PC-9 (cell line): ENCODE measurements at places on chromosomes 11 and 22.

- DNase-seq: no peak
Observed at GRCh38 chr11:80239217-80239616, 798.4 kb upstream of the TENM4 start.

- no peak for DNase-seq
Observed at GRCh38 chr11:3121931-3122774, 43.0 kb downstream of the OSBPL5 start.

- DNase-seq: peak; percentile 84
Observed at GRCh38 chr22:50030297-50031188, 18.0 kb upstream of the IL17REL start.

- no peak for DNase-seq
Observed at GRCh38 chr11:42620796-42621195, 691.0 kb upstream of the API5 start.

DNA sequence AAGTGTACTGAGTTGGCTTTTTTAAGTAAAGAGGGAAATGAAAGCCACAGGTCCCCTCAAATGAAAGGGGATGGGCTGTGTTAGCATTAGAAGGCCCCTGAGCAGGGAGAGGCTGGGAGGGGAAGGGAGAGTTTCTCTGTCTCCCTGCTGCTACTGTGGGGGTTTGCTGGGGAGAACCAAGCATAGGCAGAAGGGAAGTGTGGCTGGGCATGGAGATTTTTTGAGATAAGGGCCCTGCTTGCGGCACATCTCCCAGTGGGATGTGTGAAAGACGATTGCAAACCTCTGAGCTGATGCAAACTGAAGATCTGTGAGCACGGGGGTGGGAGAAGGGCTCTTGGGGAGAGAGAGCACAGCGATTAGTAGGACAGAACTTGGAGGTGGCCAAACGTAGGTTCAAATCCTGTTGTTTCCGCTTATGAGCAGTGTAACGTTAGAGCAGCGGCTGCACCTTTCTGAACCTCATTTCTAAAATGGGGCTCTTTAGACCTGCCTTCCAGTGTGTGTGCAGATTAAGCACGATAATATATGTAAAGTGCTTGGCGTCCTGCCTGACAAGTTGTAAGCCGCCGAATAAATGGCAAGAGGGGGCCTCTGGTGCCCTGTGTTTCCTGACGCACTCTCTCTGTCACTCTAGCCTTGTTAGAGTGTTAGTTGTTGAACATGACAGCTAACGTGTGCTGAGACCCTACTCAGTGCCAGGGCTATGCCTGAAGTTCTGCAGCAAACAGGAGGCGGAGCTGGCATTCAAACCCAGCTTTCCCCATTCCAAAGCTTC lies 122.3 kb downstream of the GRIK4 start:
- no peak for DNase-seq

GRCh38 chr22:40056559-40056958 lies 61.8 kb downstream of the FAM83F start:
- no peak for DNase-seq

- no peak for DNase-seq
Observed at GRCh38 chr11:6757373-6757967, 14.3 kb downstream of the OR2AG2 start.

- peak; percentile 87 for DNase-seq
Observed at GRCh38 chr22:27668828-27669797, 132.4 kb downstream of the MN1 start.

DNA sequence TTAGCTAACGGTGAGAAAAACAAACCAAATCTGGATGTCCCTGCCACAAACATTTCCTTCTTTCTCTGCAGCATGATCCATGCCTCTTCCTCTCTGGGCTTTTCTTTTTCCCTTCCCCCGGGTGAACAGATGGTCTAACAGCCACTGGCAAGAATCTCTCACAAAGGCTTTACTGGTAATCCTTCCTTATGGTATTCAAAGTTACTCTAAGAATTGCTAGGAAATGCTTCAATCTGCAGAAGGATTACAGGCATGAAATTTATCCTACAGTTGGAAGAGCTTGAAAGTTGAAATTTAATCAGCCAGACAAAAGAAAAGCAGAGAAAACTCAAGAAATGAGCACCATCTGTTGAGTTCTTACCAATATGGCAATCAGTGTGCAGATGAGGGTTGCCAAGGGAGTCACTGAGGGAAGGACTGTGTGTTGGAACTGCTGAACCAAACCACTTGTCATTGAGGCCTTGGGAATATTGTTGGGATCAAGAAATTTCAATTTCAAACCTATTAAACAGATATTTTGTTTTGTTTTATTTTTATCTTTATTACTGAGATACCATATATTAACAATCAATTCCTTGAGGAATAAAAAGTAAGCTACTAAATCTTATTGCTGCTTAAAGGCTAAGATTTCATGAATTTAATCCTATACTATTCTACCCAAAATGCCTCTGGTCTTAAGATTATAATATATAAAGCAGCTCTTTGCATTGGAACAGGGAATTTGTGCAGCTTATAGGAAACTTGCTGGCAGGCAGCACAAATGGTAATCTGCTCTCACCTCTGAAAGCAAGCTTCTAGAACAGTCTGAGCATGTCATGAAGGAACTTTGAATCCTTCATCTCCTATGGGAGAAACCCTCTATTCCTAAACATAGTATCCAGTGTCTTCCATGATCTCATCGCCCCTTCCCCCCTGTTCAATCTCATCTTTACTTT lies 29.7 kb upstream of the NDUFC2 start:
- no peak for DNase-seq

DNA sequence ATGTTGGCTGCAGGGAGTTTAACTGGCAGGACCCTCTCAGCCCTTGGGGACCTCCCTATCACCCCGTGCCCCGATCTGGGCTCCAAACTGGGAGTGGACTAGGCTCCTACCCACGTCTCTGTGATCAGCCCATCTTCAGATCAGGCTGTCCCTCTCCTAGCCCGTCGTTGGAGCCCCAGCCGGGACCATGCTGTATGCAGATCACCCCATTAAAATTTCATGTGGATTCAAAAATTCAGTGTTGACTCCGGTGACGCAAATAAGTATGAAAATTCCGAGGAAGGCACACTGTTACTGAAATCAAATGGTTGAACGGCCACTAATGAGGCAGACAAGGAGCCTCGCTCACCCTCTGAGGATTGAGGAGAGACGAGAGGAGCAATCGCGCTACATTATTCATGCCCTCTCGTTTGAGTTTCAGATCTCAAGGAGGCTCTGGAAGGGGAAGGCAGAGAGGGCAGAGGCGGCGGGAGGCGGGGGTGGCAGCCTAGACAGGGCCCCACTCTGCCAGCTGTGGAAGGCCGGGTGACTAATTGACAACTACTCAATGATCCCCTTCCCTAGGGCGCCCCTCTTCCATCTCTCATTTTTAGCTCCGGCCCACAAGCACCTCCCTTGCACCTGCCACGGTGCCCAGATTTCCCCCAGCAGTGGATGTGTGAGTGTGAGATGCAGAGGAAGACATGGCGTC lies 255.4 kb downstream of the MIAT start:
- DNase-seq: no peak

DNA sequence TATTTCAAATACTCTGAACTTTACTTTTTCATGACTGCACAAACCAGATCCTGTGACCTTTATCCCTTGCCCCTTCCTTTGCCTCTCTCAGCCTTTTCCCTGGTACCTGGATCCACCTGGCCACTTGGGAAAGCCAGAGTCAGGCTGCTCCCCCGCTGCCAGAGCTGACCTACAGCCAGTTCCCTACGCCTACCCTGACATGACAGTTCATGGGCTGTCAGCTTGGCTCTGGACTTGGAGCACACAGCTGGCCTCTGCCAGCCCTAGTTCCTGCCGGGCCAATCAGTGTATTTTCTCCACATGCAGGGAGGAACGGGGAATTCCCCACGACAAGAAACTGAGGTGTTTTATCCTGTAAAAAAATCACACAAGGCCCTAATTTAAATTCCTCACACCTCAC lies 382.6 kb downstream of the INSC start:
- DNase-seq: no peak

- no peak for DNase-seq
Observed at GRCh38 chr11:26703411-26704191, 18.3 kb downstream of the SLC5A12 start.

DNA sequence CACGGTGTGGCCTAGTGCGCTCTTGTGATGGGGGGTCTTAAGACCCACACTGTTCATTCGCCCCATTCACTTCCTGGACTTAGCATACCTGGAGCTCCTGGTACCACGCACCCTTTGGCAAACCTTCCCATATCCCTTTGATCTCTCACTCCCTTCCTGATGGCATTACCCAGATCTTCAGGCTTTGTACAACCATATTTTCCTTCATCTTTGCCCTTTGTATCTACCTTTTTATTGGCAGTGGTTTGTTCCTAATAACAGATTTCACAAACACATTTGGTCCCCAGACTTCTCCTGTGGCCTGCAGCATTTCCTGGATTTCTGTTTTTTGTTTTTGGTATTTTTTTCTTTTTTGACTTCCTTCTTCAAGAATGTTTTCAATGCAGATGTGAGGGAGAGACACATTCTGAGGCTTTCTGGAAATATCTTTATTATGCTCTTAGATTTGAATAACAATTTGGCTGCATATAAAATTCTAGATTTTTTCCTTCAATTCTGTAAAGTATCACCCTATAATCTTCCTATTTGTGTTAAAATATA lies 16.1 kb upstream of the IFITM3 start:
- DNase-seq: no peak

GRCh38 chr22:40348025-40348658 lies 1.8 kb downstream of the ADSL start:
- DNase-seq: no peak
